ENCODE measurements at places on chromosomes 6 and 20.

DNA sequence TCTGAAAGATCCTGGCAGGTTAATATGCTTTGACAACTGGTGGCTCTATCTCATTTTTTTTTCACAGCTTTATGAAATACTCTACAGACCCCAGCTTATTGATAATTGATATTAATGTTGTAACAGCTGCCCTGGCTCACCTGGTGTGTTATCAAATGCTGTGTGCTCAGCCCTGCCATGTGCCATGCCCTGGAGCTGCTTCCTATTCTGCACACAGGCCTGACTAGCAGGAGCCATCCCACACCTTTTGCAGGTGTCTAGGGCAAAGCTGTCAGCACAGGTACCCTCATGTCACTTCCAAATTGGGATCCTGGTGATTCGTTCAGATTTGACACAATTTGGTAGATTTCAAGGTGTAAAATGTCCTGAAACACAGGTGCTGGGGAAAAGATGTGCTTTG lies 254.6 kb upstream of the MAN1A1 start:
- no peak for DNase-seq

GRCh38 chr20:63248835-63249591 lies 5.2 kb downstream of the NKAIN4 start:
- DNase-seq, result no peak

- DNase-seq, result no peak
Observed at GRCh38 chr6:139486476-139486799, 112.0 kb upstream of the CITED2 start.

DNA sequence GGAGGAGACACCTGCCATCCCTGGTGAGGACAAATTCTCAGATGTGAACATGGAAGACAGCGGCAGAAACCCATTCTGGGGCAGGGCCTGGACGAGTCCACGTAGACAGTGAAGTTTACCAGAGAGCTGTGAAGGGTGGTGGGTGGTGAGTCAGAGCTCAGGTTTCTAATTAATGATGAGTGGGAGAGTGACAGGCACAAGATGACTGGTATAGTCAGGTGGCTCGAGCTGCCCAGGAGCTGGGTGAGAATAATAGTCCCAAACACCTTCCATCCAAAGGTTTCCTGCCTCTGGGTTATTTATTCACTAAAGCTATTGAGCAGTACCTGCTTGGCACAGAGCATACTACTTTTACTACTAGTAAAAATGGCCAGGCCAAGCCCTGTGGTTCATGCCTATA lies 6.0 kb downstream of the TLDC2 start:
- DNase-seq, result no peak

GRCh38 chr6:107209406-107210305 lies 94.3 kb upstream of the BEND3 start:
- no peak for DNase-seq

DNA sequence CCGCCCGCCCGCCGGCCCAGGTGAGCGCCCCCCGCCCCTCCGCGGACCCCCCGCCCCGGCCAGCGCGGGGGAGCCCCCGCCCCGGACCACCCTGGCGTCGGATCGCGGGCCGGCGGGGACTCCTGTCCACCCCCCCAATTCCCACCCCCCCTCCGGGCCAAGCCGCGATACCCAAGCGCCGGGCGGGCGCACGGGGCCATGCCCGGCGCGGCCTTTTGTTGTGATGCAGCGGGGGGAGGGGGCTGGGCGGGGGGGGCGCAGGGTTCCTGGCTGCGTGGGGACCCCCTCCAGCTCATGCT lies 245 bp downstream of the SRC start:
- DNase-seq, result no peak

- DNase-seq, result no peak
Observed at GRCh38 chr20:10430000-10430466, 4.0 kb downstream of the MKKS start.

DNA sequence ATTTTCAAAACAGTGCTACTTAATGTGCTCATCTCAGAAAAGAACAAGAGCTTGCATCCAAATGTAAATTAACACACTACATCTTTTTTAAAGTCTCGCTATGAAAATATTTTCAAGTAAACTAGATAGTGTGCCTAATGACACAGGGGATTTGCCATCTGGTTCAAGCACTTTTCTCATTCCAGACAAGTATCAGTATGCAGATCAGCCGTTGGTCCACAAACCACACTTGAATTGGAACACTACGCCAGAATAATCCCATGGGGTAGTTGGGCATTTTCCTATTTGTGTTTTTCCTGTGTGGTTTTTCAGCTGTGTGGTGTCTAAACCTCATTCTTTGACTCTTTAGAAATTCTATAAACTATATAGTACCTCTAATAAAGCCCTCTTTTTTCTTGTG lies 256.2 kb downstream of the EPHA7 start:
- DNase-seq, result no peak

DNA sequence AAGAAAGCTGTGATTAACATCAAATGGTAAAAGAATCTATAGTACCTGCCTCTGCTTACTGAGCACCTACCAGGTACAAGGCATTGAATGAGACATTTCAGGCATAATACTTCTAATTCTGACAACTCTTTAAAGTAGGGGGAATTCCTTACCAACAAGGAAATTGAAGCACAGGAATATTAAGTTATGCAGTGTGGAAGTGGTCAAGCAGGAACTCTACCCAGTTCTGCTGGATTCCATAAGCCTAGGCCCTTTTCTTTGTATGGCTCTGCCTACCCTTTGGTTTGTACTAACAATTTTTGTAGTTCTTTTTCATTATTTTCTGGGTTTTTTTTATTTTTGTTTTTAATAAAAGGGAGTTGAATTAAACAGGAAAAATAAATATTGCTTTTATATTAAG lies 114.5 kb downstream of the MAP3K5 start:
- no peak for DNase-seq

Measured in endothelial cell (in vitro differentiated cells).